ENCODE measurements at places on chromosomes 13 and 19.

DNA sequence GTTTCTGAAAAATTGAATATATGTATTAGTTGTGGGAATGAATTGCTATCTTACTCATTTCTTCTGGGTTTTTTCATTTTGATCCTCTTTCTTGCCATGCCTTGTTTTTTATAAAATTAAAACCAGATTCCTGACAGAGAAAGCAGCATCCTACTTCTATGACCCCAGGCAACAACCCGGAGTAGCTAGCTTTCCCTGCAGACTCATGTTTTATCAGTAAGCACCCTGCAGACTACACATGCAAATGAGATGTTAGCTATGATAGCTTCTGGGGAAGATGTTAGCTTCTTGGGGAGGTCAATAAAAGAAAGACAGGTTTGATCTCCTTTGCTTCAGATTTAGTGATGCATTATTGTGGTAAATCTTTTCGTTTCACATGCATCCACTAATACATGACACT is 1598.6 kb downstream of the SLITRK5 start:
- no peak for DNase-seq

DNA sequence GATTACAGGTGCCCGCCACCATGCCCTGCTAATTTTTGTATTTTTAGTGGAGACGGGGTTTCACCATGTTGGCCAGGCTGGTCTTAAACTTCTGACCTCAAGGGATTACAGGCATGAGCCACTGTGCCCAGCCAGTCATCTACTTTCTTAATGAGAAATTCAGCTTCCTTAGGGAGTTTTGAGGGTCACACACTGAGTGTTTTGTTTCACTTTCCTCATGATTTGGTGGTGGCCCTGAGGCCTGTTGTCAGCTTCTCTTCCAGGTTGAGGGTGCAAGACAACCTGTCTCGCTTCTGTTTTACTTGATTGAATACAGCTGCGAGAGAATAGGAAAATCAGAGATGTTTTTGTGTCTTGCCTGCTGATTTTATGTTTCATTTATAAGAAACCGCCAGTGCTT is 9.9 kb downstream of the FRY start:
- no peak for DNase-seq

DNA sequence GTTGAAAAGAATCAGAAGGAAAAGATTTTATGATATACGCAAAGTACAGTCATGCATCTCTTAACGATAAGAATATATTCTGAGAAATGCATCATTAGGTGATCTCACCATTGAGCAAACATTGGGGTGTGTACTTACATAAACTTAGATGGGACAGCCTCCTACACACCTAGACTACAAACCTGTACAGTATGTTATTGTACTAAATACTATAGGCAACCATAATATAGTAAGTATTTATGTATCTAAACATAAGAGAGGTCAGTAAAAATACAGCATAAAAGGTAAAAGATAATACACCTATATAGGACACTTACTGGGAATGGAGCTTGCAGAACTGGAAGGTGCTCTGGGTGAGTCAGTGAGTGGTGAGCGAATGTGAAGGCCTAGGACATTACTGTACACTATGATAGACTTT is 254.6 kb downstream of the SPRY2 start:
- no peak for DNase-seq

DNA sequence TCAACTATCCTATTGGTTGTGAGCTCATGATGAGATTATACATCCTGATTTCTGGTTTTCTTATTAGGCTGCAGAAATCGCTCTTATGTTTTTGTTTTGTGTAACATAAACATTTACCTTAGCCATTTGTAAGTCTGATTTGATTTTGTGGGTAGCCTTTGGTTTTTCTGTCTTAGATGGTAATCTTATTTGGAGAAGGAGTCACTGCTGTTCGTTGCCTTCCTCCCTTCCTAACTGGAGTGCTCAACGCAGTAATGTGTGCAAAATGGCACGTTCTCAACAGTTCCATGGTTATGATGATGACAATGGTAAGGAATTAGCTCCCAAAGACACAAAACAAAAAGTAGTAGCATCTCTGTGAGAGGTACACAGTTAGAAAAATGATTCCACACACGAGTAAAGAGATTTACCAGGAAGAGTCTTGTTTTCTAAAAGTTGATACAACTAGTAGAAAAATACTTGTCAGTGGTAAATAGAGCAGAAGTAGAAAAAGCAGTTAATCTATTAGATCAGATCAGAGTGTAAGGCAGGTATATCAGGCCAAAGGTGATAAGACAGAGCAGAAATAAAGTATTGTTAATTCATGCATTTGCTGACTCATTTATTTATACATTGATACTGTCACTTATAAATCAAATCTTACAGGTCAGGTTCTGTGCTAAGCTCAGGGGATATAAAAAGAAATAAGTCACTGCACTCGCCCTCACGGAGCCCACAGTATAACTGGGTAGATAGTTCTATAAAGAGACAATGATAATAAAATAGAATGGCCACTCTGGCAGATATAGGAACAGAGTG is 270.0 kb downstream of the NALCN start:
- no peak for DNase-seq

GRCh38 chr19:5072115-5072514 is 103.2 kb downstream of the KDM4B start:
- DNase-seq: no peak

DNA sequence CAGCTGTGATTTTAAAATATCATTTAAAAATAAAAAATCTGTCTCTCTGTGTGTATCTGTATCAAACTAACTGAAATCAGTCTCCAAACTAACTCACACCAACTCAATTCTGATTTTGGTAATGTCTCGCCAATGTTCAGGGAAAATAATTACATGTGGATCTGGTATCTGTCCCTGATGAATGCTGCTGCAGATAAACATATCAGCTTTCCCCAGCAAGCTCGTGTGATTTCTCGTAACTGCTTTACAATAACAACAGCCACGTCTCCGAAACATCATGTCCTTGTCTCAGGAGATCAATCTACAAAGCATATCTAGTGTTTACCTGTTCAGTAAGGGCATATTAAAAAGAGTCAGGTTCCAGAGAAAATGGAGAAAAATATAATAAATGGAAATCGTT is 129.0 kb downstream of the IRS2 start:
- DNase-seq: no peak

DNA sequence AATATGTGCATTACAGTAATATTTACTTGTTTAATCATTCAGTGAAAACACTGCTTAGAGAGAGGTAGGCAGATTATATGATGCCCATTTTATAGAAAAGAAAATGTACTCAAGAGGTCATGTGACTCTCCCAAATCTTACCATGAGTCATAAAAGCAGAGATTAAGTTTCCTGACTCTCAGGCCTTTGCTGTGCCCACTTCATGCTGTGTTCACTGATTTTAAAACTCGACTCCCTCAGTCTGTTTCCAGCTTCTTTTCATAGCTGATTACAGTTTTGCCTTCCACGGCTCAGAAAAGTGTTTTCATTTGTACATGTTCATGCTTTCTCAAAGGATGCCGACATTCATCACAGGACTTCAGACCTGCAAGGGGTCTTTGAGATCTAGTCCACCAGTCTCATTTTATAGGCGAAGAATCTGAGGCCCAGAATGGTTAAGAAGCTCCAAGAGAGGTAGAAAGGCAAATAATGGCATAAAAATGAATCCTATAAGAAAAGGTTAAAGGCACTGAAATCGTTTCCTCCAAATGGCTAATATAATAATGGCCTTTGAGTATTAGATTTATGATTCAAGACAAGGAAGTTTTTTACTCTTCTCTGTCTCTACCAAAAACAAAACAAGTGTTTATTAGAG is 9.0 kb upstream of the IPO5 start:
- no peak for DNase-seq

- no peak for DNase-seq
Observed at GRCh38 chr19:31658993-31659896, 310.0 kb upstream of the TSHZ3 start.

- DNase-seq: no peak
Observed at GRCh38 chr13:91169321-91170050, 178.0 kb upstream of the MIR17HG start.

GRCh38 chr13:80297094-80297493 is 43.8 kb downstream of the SPRY2 start:
- no peak for DNase-seq
